ENCODE measurements at places on chromosomes 3 and 15. TPM values are rescaled to one million over a fixed set of nuclear protein-coding genes. Genes with fewer than 3 reads are reported as not detected.

Gene GP5
- total RNA-seq = under 0.01 TPM

Gene SLC22A13
- under 0.01 TPM for total RNA-seq

Gene ADCY5
- 0.56 TPM for total RNA-seq

Gene IL17RD
- total RNA-seq = 0.72 TPM

Gene ITGA11
- 2.5 TPM for total RNA-seq

Gene LDHAL6B
- not detected for total RNA-seq

Gene ISLR
- total RNA-seq = under 0.01 TPM

Gene CGNL1
- under 0.01 TPM for total RNA-seq

Gene RPP25
- under 0.01 TPM for total RNA-seq

Gene OCA2
- total RNA-seq = under 0.01 TPM

Gene UPK1B
- 0.28 TPM for total RNA-seq

Gene KLHL40
- not detected for total RNA-seq

Gene PTH1R
- 0.18 TPM for total RNA-seq

Gene PAQR5
- 2.7 TPM for total RNA-seq

Gene CPLX3
- total RNA-seq = not detected

Gene CLDN18
- total RNA-seq = not detected

Gene CASR
- total RNA-seq = not detected

Gene GABRA5
- total RNA-seq = 8.3 TPM

Gene SLC6A1
- total RNA-seq = not detected

Gene CYP1A2
- not detected for total RNA-seq

Gene SERPINI2
- total RNA-seq = not detected

Gene SLC7A14
- total RNA-seq = 6.8 TPM

Gene NRROS
- not detected for total RNA-seq

Gene KLHL24
- 25.6 TPM for total RNA-seq

Gene ENTPD3
- not detected for total RNA-seq

Gene RARB
- total RNA-seq = 1.4 TPM

Gene TEX9
- 1.4 TPM for total RNA-seq

Gene COL8A1
- total RNA-seq = 119 TPM

Gene ANAPC13
- 82.8 TPM for total RNA-seq

Gene FAM81A
- total RNA-seq = not detected

Gene HDDC3
- total RNA-seq = 7.2 TPM

Gene EFCAB12
- under 0.01 TPM for total RNA-seq

Gene NPAP1
- total RNA-seq = not detected

Gene PPARG
- 21.9 TPM for total RNA-seq

Gene FGF12
- not detected for total RNA-seq

Gene POLR2H
- total RNA-seq = 47.7 TPM

Gene FBXL22
- 0.28 TPM for total RNA-seq

Gene PDZRN3
- 17.0 TPM for total RNA-seq

Gene MME
- 19.4 TPM for total RNA-seq

Gene GOLGA8J
- total RNA-seq = not detected

Gene C3orf22
- total RNA-seq = not detected

Gene CLDN16
- under 0.01 TPM for total RNA-seq

Gene CHST14
- 3.8 TPM for total RNA-seq

Gene ZNF197
- total RNA-seq = 14.9 TPM

Gene ANKRD34C
- not detected for total RNA-seq

Gene GXYLT2
- total RNA-seq = 11.4 TPM

Gene FNDC3B
- 128 TPM for total RNA-seq

Gene RAB6B
- total RNA-seq = 0.28 TPM

Gene SLC6A20
- not detected for total RNA-seq

Gene ITPKA
- total RNA-seq = 1.4 TPM

Gene ATP8B4
- total RNA-seq = 0.54 TPM

Gene CAPN3
- total RNA-seq = under 0.01 TPM

Gene C3orf49
- total RNA-seq = not detected
